COLO829 (cell line): ENCODE measurements at places on chromosomes 16 and 17.
A peak's percentile ranks its signal among the peaks of the same experiment; 100 is the strongest.

- DNase-seq, result no peak
These were observed 85.6 kb downstream of the OMG start for GRCh38 chr17:31211352-31212012.

DNA sequence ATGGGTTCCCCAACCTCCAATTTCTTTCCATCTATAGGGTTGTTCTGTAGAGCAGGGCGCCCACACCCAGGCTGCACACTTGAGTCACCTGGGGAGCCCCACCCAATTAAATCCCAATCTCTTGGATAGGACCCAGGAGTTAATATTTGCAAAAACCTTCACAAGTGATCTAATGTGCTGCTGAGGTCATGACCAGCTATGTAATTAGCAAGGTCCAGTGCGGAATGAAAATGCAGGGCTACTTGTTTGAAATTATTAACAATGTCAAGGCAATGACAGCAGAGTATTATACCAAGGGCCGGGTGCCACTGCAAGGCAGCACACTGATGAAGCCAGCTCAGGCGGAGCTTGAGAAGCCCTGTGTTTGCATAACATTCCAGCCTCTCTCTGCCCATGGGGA lies 302.7 kb downstream of the MAF start:
- no peak for DNase-seq

- DNase-seq, result no peak
These were observed 112.7 kb downstream of the BRIP1 start for GRCh38 chr17:61750656-61751055.

DNA sequence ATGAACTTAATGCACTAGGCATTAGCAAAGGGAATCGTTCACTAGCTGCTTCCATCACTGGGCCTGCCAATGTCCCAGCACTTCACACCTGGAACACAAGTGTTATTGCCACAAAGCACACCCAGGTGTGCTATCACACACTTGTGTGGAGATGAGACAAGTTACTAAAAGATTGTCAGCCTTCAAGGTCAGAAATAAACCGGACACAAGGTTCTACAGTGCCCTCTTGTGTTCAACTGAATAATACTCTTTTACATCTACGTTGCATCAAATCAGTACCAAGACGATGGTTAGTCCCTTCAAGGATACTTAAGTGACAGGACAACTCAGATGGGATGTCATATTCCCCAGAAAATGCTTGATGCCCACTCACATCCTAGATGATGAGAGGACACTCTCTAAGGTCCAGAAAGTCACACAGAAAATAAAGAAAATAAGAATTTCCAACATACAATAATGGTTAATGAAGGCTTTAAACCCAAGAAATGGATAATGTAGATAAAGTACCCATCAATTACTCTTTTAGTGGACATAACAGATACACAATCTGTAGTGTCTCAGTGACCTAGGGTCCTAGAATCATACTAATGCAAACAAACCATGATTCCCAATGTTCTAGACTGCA lies 16.4 kb upstream of the GLG1 start:
- peak; percentile 32 for DNase-seq

DNA sequence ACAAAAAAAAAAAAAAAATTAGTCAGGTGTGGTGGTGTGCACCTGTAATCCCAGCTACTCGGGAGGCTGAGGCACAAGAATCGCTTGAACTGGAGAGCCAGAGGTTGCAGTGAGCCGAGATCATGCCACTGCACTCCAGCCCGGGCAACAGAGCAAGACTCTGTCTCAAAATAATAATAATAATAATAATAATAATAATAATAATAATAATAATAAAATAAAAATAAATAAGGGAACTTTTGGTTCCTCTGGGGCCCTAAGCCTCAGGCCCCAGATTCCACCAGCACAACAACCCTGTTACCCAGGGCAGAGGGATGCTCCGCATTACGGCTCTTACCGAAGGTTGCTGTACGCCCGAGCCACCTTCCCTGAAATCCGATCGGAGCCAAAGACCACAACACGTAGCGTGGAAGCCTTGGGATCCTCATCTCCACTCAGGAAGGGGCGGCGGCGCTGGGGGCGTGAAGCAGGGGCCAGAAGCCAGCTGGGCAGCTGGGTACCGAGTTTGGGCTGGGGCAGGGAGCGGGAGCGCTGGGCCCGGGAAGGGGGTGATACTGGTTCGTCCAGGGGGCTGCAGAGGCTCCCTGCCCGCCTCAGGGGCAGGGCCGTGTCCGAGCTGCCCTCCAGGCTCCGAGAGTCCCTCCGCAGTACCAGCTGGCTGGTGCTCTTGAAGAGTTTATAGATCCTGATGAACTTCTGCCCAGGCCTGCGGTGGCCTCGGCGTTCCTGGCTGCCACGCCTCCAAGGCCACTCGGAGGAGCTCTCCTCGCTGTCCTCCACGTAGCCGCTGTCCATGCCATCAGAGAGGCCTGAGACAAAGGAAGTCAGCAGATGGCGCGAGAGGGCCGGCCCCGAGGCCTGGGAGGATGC lies 20.6 kb upstream of the PIK3R6 start:
- no peak for DNase-seq

GRCh38 chr17:57965521-57966160 lies 10.4 kb upstream of the CUEDC1 start:
- no peak for DNase-seq

DNA sequence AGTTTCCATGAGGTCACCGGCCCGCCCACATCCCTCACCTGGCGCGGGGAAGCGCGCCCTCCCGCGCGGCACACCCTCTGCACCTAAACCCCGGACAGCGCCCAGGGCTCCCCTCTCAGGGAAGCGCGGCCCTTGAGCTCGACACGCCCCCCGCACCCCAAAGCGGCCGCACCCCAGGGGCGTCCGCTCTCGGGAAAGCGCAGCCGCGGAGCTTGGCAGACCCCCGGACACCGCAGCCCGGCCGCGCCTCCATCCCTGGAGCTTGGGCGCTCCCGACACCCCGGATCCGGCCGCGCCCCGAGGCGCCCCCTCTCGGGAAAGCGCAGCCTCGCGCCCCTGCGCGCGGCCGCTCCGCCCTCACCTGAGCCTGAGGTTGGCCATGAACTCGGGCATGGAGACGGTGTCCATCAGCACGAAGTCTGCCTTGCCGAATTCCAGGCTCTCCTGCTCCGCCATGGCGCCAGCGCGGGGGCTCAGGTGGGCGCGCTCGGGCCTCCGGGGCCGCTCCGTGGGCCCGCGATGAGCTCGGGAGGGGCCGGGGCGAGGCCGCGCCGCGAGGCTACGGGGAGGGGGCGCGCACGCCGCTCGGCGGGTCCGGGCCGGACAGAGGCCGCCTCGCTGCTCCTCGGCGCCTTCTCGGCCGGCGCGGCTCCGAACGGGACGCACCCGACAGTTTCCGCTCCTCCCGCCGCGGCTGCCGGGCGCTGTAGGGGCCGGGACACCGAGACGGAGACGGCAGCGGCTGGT lies at the start of gene MYO1D:
MYO1D (minus strand) TSS at position 708 of the 747 bp plus-strand sequence; CDS start at position 456, 252 bp downstream.
- no peak for DNase-seq

DNA sequence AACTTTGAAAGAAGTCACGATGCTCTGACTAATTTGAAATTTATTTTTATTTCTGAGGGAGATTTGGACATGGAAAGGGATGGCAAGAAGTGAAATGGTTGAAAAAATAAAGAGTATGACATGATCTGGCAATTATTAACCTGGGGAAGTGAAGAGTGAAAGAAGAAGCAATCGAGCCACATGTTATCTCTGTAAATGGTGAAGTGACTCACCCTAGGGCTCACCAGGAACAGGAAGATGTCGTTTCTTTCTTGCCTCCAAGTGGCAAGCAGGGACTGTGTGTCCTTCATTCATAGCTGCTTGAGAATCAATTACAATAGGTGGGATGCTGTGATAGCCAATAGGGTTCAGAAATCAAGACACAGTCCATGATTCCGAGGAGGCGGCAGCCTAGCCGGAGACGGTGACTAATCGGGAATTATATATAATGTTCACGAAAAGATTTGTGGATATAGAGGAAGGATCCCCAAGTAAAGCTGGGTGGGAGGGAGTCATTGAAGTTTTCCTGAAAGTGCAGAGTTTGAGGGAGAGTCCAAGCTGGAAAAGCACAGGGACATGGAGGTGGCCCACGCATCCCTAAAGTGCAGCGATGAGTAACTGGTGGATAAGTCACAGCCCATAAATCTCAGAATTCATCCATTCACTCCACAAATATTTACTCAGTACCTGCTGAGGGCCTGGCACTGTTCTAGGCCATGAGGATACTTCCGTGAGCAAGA lies 18.2 kb upstream of the KRT20 start:
- DNase-seq, result no peak

DNA sequence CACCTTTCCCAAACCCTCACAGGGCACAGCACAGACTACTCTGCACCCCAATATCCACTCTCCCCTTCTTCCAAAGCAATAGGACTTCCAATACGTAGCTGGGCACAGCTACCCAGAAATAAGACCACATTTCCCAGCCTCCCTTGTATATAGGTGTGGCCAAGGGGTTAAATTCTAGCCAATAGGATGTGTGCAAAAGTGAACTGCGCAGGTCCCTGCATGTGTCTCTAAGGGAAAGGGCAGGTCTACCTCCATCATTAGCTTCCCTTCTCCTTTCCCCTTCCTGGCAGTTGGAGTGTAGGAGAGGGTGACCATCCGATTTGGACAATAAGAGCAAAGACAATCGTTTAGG lies 25.5 kb upstream of the SNN start:
- DNase-seq, result no peak

DNA sequence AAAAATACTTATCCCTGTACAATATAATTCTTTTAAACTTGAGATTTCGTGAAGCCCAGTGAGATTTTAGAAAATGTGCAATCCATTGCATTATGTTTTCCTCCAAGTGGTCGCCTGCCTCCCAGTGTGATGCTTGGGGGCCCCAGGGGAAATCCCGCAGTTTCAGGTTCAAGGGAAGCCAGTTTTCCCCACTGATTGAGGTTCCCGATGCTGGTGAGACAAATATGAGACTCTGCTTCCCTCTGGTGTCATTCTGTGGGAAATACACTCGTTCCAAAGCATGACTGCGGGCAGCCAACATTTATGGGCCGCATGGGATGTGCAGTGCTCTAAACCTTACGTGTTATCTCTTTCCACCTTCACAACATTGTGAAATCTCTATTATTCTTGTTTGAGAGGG lies 200.8 kb downstream of the PRKCB start:
- DNase-seq, result peak; percentile 85

GRCh38 chr17:75778861-75779249 lies 5.8 kb upstream of the UNK start:
- no peak for DNase-seq

GRCh38 chr17:8836821-8837562 lies 30.5 kb downstream of the PIK3R6 start:
- DNase-seq, result no peak

DNA sequence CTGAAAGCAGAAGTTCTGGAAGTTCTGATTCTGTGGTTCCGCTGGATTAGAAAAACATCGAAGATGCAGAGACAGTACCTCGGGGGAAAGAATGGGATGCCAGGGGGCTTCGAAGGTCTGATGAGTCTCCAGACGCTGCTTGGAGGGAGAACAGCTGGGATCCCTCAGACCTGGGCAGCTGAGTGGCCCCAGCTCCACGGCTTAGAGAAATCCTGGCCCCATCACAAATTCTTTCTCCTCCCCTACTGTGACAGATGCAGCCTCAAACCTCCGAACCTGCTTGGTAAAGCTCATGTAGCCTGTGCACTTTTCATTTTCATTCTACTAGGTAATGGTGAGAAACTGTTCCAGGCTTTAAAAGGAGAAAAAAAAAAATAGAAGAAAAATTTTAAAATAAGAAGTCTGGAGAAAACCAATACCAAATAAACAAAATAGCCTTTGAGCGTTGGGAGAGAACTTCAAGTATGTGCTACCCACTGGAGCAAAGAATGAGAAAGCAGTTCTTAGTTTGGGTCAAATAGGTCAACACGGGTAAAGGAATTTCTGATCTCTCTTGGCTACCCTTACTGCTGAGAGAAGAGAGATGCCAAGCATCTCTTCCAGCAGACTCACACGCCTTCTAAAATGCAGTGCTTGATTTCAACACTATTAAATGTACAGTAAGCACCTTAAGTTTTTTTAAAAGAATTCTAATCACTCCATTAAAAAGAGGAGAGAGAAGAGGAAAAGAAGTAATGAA lies 19.9 kb downstream of the MAF start:
- no peak for DNase-seq

- DNase-seq, result peak; percentile 4
These were observed 57.1 kb upstream of the KIF2B start for GRCh38 chr17:53765609-53766008.

DNA sequence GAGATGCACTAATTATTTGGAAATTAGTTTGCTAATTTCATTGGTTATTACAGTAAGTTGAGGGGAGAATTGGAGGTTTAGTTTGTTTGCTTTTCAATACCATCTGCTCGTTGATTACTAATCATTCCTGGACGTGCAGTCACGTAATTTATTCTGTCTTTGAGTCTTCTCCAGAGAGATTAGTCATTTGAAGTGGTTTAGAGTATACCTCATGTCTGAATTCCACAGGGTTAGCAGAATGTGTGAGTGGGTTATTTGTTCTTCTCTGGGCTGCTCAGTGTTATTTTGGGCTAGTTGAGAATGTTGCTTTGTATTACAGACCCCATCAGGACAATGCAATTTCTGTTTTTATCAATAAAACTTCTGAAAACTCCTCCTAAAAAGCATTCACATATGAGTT lies 265.0 kb downstream of the RBFOX1 start:
- DNase-seq, result no peak

- DNase-seq, result no peak
These were observed 195.0 kb upstream of the MAF start for GRCh38 chr16:79795556-79795955.

DNA sequence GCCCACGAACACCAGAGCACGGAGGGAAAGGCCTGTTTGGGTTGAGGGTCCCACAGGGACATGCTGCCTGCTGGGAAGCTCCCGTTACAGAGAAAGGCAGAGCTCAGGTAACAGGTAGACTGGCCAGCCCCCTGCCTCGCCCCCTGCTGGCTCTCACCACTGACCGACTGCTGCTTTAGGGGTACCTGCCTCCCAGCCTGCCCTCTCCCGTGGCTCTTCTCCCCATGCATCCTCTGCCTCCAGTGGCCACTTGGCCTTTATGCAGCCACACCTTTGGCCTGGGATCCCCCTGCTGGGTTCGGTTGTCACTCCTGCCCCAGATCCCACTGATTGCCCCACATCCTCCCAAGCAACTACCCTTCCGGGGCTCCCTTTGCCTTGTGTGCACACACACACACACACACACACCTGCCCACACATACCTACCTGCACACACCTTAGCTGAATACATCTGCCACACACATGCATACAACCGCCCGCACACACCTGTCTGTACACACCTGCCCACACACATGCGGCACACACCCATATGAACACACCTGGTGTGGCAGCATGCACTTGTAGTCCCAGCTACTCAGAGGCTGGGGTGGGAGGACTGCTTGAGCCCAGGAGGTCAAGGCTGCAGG lies 7.1 kb downstream of the MCRIP1 start:
- DNase-seq, result no peak

- DNase-seq, result no peak
These were observed 25.5 kb upstream of the MAP3K14 start for GRCh38 chr17:45342306-45342705.

GRCh38 chr17:63997341-63998048 lies 656 bp upstream of the PRR29 start:
- no peak for DNase-seq

- peak; percentile 49 for DNase-seq
These were observed 16.4 kb upstream of the MARCHF10 start for GRCh38 chr17:62824290-62825131.

GRCh38 chr17:30379303-30379902 lies 676 bp downstream of the CPD start:
- DNase-seq, result no peak

GRCh38 chr16:54488729-54489128 lies 202.1 kb upstream of the IRX3 start:
- no peak for DNase-seq

GRCh38 chr17:71180801-71181385 lies 939.9 kb upstream of the SOX9 start:
- DNase-seq, result no peak
